ENCODE measurements at places on chromosomes 7 and 10.

GRCh38 chr7:116495736-116496135 is 3.8 kb upstream of the CAV2 start:
- no peak for DNase-seq

GRCh38 chr10:25047591-25048301 is 31.3 kb downstream of the THNSL1 start:
- no peak for DNase-seq

DNA sequence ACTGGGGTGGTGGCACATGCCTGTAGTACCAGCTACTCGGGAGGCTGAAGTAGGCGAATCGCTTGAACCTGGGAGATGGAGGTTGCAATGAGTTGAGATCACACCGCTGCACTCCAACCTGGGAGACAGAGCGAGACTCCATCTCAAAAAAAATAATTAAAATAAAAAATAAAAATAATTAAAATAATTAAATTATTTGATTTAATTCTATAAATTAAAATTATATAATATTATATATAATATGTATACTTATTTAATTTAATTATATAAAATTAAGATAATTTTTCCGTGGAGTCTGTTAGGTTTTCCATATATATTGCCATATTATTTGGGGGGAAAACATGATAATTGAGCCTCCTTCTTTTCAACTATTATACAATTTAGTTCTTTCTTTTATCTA is 12.0 kb downstream of the WIPF3 start:
- no peak for DNase-seq

- no peak for DNase-seq
Observed at GRCh38 chr7:158228986-158229385, 358.6 kb downstream of the PTPRN2 start.

GRCh38 chr7:3733541-3734140 is 432.6 kb downstream of the SDK1 start:
- no peak for DNase-seq

DNA sequence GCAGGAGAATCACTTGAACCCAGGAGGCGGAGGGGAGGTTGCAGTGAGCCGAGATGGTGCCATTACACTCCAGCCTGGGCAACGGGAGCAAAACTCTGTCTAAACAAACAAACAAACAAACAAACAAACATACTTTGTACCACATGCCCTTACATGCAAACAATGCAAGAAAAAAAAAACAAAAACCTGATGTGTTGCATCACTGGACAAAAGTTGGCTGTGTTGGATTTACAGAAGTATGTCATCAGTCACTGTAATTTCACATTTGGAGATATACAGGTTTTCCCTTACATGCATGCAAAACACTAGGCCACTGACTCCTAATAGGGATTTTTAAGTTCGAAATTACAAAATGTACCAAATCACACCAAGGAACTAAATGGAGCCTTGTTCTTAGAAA is 138.5 kb downstream of the SRPK2 start:
- DNase-seq: no peak

GRCh38 chr7:105602325-105603305 is 21.3 kb upstream of the EFCAB10 start:
- DNase-seq: no peak

DNA sequence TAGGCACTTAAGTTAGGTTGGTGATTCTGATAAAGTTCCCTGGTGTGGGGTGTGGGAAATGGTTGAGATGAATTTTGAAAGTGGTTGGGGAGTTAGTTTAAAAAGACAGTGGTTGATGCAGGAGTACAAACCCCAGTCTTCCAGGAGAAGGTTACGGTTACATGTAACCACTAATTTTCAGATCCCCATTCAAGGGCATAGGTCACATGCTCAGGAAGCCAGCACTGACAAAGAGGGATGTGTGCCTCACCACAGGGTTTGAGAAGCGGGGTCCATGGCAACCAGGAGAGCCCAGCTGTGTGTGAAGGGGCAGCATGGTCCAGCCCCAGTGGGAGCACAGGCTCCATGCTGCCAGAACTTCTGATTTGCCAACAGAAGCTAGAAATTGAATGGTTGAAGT is 144.2 kb downstream of the MDFIC start:
- no peak for DNase-seq

DNA sequence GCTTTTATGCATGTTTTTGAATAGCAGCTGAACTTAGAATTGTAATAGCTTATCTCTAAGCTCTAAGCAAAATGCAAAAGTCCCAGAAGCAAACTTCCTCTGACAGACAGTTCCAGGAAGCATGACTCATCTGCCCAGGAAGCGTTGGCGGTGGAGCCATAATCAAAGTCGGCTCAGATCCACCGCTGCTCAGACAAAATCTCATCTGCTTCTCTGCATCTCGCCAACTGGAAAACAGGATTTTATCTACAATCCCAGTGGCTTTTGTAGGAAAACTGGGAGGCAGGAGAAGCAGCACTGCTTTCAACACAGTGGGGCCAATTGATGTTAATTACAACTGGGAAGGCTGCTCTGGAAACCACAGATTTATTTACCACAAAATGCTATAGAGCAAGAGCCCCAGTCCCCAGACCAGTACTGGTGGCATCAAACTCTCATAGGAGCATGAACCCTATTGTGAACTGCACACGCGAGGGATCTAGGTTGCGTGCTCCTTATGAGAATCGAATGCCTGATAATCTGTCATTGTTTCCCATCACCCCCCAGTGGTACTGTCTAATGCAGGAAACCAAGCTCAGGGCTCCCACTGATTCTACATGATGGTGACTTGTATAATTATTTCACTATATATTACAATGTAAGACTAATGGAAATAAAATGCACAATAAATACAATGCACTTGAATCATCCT is 99.9 kb downstream of the CUBN start:
- no peak for DNase-seq

DNA sequence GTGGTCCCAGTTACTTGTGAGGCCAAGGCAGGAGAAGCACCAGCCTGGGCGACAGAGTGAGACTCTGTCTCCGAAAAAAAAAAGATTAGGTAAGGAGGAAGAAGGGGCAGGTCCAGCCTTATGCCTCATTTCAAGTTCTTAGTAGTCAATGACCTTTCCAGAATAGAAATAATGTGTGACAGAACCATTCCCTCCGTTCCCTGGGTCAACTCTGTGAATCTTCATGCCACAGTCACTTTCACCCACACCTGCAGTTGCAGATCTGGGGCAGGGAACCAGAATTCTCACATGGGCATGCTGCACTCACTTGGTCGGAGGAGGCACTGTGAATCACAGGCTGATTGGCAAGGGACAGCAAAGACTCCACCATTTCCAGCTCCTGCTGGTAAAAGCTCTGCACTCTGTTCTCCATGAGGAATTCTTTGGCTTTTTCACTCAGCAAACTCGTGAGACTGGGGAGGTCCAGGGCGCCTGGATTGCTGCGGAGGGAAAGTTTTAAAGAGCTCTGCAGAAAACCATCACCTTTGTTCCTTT is 20.7 kb downstream of the STN1 start:
- no peak for DNase-seq

DNA sequence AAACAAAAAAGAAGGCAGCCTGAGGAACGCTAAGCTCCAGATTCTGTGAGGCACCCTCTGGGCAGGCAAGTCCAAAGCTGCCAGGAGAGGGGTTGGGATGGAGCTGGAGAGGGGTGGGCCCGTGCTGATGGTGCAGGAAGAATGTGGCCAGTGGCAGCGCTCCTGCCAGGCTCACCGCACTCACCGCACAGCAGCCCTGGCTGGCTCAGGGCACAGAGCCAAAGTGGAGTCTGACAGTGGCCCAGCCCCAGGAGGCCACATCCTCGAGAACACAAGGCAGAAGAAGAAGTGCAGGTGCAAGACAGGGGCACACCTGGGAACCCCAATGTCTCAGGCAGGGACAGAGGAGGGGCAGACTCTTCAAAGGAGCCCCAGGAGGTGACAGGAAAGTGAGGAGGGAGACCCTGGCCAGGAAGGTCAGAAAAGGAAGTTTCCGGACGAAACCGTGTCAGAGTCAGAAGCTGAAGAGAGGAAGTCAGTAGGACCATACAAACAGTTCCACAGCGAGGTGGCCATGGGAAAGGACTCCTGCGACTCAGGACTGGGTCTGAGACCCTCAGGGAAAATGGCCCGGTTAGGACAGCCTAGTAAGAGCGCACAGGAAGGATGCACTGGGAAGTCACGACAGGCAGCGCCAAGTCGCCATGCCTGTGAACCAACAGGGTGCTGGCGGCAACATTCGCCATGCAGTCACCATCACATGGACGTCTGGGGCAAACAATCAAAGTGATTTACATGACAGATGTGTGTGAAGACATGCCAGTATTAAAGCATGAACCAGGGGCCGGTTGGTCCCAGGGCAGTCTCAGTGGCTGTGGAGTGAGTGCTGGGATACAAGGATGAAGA is 54.4 kb downstream of the COBL start:
- DNase-seq: no peak

DNA sequence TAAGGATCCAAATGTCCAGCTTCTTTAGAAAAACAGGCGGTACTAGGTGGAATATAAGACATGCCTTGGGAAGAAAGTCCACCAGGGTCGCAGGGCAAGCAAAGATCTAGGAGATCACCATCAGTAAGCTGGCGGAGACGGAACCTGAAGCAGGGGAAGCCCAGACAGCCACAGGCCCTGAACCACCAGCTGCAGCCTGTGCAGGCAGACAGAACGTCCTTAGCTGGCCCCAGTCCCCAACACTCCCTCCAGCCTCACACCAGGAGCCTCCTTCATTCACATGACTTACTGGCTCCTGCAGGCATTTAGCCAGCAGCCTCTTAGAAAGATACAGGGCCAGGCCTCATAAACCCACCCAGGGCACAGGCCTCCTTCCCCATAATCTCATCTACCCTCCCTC is 17.4 kb downstream of the RGS10 start:
- DNase-seq: no peak

DNA sequence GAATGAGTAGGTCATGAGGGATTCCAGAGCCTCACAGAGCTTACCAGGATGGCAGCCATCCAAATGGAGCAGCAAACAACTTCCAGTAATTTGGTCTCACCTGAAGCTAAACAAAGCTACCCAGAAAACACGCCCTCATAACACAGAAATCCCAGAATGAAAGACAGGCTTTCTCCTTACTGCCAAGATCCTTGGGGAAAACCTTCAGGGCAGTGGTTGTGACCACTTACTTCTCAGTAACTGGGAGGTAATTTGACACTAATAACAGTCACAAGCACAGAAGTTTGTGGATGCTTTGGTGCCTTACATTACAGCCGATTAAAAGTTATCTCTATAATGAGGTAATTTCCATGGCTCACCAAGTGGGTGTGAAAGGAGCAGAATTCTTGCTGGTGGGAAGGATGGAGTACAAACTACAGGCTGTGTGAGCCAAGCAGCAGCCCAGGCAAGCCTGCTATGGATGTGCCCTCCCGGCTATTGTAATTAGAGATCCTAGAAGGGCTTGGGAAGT is 10.4 kb downstream of the WDR91 start:
- no peak for DNase-seq

DNA sequence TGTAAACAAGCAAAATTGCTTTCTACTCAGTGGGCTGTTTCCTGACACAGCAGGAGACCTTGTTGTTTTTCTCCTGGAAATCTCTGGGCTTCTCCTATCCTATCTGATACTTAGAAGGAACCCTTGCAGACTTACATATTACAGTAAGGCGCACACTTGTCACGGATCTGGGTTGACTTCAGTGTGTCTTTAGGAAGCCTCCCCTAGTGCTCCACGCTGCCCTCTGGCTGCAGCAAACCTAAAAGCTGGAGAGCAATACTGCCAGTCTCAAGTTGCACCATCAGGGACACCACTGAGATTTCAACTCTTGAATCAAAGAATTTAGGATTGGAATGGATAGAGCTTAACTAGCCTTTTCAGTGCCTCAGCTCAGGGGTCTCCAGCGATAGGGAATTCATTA is 495.3 kb downstream of the LRMDA start:
- DNase-seq: no peak

- DNase-seq: no peak
Observed at GRCh38 chr7:79421751-79422150, 31.7 kb downstream of the MAGI2 start.

- DNase-seq: no peak
Observed at GRCh38 chr10:132588301-132589013, 50.9 kb downstream of the INPP5A start.

DNA sequence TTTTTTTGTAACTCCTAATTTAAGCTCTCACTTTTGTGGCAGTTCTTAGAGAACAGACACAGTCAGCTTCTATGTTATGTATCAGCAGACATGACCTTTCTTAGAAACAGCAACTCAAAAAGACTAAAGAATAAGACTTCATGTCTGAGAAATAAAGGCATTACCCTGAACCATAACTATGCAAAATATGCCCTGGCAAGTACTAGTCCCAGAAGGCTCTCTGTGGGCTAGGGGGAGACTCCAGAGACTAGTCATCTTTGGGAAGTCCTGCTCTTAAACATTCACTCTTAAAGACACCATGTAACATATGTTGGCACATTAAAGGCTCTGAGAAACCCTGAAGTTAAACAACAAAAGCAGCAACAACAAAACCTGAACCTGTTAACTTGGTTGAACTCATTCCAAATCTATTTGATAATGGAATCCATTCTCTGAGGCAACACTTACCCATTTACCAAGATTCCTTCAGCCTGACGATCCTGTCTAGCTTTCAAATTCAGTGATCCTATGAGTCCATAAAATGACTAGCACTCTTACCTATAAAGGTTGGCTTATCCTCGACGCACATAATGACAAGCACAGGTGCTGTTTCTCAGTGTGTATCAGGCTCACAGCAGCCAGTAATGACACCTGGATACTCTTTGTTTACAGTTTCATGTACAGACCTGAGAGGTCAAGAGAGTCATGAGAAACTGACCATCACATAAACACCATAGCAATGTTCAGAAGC is 62.3 kb downstream of the OSBPL3 start:
- no peak for DNase-seq

DNA sequence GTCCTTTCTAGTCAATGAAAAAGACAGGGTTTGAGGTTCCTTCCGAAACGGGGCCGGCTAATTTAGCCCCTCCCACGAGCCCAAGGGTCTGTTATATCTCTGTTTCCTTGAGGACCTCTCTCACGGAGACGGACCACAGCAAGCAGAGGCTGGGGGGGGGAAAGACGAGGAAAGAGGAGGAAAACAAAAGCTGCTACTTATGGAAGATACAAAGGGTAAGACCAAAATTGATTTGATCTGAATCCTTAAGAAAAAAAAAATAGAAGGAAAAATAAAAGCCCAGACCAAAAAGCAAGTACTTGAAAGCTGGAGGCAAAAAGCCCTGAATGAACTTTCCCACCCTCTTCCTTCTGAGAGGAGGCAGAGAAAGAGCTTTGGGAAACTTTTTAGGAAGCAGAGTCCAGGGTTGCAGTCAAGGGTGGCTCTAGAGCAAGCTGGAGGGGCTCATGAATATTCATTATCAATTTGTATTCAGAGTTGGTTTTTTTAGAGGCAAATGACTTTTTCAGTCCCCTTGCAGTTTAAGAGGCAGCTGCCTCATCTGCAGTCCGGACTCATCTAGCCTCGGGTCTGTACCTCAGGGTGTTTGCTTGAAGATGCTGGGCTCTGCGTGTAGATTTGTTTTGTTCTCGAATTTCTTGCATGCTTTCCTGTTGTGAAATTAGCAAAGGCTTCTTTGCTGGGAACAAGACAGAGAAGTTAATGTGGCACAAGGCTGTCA is at the start of gene ENTPD1:
TSS of gene ENTPD1 (plus strand) at position 123 of the 721 bp plus-strand sequence. CDS start at position 200, 77 bp downstream.
- DNase-seq: no peak

DNA sequence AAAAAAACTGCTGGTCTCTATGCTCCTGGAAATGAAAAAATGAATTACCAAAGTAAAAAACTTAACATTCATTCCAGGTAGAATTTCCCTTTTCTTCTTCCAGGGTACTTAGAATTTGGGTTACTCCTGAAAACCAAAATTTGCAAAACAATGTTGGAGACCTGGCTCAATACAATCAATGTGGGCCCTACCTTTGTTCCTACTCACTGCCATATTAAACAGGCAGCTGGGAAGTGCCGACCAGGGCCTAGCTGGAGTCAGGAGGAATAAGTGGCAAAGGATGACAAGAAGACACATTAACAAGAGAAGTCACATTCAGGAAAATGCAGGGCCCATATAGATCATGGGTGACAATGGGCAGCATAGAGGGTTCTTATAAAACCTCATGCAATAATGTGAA is 6.4 kb upstream of the AGK start:
- DNase-seq: no peak
